ENCODE measurements at places on chromosomes 16 and 17.

- peak; percentile 53 for DNase-seq
These were observed at the start of gene TPPP3 for GRCh38 chr16:67393111-67393787. TSS of gene TPPP3 (minus strand) at chr16:67393498. CDS start at chr16:67391111, 2,387 bp downstream.

DNA sequence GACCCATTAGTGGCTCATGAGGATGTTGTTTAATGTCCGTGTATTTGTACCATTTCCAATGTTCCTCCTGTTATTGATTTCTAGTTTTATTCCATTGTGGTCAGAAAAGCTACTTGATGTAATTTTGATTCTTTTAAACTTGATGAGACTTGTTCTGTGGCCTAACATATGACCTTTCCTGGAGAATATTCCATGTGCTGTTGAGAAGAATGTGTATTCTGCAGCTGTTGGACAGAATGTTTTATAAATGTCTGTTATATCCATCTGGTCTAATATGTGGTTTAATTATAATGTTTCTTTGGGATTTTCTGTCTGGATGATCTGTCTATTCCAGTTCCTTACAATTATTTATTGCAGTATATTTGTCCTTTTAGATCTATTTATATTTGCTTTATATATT lies 2.9 kb upstream of the ABCA10 start:
- DNase-seq, result no peak

GRCh38 chr17:1174263-1174880 lies 5.4 kb downstream of the ABR start:
- no peak for DNase-seq

DNA sequence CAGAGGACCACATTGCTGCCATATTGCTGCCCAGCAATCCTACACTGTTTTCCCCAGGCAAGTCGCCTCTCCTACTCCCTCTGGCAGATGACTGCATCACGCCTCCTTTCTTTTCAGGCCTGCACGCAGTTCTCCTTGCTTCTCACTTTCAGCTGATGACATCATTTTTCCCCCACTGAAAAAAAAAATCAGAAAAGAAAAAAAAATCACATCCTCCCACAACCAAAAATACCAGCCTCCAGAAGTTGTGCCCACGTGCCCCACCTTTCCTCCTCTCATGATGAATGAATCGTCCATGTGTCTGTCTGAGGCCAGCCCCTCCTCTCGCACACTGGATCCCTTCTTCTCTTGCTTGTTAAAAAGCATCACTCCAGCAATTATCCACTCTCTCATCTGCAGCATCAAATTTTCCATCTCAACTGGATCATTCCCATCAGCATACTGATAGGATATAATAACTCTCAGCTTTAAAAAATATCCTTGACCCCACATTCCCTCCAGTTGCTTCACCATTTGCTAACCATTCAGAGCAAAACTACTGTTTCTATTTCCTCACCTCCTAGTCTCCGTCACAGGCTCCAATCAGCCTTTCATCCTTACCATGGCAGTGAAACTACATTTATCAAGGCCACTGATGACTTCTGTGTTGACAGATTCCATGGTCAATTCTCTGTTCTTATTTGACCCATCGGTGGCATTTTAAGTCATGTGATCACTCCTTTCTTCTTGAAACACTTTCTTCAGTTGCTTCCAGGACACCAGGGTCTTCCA lies 30.1 kb upstream of the DYNLL2 start:
- peak; percentile 57 for DNase-seq

DNA sequence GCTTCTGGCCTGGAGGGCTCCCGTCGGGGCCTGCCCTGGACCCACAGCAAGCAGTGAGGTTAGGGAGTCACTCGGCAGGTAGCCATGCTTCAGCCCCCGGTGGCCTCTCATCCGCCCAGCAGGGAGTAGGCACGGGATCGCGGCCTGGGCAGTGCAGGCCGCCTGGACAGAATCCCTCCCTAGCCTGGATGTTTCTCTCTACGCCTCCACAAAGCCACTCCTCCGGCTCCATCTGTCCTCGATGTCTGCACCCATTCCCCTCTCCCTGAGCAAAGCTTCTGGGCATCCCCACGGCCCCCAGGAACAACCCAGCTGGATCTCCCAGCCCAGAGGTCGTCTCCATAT lies 145.2 kb downstream of the RBFOX3 start:
- no peak for DNase-seq

DNA sequence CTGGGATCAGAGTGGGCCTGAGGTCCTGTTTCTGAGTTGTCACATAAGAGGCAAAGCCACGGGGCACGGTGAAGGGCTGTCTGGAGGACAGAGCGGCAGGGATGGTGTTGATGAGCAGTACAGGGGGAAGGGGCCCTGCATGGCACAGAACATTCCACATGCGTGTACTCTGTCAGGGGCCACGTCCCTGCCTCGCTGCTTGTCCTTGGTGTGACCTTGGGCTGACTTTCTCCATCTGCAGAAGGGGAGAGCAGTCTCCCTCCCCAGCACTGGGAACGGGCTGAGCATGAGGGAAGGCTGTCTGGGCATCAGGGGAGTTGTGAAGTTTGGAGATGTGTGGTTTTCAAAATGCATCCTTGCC lies 71.5 kb upstream of the GSE1 start:
- no peak for DNase-seq

DNA sequence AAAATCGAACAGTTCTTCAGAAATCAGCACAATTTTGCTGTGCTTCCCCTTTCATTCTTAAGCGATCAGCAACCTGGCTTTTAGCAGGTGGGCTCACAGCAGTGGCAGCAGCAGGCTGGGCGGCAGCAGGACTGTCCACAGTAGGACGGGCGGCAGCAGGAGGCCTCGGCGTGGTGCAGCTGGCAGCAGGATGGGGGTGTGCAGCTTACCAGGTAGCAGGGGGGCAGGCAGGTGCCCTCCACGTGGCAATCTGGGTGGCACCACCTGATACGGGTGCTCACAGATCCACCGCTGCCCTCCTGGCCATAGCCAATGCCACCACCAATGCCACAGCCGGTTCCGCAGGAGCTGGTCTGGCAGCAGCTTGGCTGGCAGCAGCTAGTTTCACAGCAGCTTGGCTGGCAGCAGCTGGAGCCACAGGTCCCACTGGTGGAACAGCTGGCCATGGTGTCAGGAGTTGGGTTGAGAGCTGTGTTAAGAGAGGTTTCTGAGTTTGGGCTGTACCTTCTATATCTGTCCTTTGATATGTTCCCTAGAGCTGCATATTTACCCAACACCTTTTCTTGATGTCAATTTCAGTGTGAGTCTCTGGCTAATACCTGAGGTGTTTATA lies at the start of gene KRTAP1-4:
KRTAP1-4 (minus strand) TSS at position 563 of the 613 bp plus-strand sequence; CDS start at position 446, 117 bp downstream.
- no peak for DNase-seq

DNA sequence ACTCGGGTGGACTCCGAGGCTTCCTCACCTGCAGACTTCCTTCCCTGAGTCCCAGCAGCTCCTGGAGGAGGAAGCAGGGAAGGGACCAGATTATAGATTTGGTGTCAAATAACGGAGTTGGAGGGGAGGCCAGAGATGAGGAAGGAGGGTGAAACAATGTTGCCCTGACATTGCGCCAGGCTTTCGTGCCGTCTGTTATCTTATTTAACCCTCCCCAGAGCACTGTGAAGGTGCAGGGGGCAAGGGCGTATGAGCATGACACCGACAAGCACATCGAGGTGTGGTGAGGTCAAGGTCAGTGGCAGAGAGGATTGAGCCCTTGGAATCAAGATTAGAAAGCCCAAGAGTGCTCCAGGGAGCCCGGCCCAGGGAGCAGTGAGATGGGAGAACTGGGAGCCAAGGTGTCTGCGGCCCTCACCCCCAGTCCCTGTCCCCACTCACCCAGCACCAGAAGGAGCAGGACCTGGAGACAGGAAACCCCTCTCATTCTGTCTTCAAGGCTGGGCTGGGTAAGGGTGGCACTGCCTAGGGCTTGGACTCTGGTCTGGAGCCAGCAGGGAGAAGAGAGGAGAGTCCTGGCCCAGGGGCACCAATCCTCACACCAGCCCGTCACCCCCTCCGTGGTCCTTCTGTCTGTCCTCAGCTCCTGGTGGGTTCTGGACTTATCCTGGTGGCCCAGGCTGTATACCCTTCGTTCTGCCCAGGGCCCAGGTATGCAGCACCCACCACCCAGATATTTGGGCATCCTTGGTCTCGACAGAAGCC lies 1.1 kb downstream of the PRSS33 start:
- no peak for DNase-seq

DNA sequence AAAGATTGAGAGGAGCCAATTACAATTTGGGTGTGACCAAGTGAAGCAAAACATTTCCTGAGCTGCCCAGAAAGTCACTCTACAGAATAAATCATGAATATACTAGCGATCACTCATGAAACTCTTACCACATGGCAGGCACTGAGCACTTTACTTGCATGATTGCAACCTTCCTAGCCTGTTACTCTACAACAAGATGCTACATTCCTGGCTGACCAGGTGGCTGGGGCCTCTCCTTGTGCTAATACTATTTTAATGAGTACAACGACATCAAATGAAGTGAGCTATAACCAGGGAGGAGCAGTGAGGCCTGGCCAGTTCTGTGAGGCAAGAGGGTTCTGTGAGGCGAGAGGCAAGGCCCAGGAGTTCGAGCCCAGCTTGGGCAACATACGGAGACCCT lies 75.2 kb downstream of the CPPED1 start:
- no peak for DNase-seq

DNA sequence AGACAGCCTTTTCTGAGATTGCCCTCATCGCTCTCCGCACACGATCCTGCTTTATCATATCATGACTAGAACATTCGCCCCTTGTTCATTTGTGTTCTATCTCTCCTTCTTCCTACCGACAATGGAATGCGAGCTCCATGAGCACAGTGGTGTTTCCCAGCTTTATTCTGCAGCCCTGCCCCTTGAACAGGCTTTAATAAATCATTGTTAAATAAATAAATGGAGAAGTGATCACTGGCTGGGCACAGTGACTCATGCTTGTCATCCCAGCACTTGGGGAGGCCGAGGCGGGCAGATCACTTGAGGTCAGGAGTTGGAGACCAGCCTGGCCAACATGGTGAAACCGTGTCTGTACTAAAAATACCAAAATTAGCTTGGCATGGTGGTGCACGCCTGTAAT lies 1063.3 kb upstream of the EEF2KMT start:
- no peak for DNase-seq

DNA sequence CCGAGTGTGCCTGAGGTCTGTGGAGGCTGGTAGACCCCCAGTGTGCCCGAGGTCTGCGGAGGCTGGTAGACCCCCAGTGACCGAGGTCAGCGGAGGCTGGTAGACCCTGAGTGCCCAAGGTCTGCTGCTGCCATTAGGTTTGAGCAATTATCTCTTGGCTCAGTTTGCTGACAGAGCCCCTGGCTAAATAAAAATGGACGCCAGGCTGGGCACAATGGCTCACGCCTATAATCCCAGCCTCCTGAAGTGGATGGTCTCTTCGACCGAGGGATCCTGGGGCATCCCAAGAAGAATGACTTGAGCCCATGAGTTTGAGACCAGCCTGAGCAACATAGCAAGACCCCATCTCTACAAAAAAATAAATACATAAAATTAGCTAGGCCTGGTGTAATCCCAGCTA lies 98.7 kb upstream of the ZNF469 start:
- DNase-seq, result no peak

- DNase-seq, result no peak
These were observed 8.3 kb downstream of the SLC5A10 start for GRCh38 chr17:18960241-18960665.

DNA sequence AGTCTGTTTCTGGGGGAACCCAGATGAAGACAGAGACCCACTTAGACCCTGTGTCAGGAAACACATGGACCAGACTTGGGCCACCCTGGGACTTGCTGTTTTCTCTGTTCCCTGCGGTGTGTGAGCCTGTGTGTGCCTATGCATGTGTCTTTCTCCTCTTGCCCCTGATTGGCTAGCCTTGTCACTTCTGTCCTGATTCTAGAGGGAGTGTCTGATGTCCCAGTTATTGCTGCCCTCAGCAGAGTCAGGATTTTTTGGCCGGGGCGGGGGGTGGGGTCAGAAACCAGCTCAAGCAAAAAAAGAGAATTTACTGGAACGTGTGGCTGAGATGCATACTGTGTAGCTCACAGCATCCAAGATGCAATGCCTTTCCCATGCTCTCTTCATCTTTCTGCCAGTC lies 30.5 kb downstream of the PLCG2 start:
- DNase-seq, result no peak

- DNase-seq, result no peak
These were observed 69.6 kb upstream of the TEKT1 start for GRCh38 chr17:6901086-6901485.

DNA sequence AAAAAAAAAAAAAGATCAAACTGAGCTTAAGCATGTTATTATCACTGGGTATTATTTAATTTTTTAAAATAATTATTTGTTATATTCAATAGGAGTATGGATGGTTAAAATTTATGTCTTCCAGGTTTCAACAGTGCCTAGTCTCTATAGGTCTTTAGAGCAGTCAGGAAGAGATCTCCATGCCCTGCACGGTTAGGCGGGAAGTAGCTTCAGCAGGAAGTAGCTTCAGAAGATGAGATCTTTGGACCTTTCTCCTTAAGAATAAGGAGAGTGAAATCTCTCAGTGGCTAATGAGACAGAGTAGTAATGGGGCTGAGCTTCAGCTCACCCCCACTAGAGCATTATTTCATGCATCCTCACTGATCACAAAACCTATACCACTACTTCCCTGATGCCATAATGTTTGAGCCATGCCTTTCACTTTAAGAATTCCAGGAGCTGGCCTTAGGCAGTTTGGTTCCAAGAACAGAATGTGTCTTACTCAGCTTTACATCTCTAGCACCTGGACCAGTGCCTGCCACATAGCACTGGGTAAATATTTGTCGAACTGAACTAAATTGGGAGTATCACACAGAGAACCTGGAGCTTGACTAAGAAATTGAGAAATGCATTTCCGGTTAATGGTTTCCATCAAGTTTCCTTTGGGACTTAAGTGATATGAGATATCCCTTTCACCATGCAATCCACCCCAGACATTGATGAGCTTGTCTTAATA lies 43.5 kb downstream of the SCPEP1 start:
- no peak for DNase-seq

- DNase-seq, result peak; percentile 43
These were observed 22.9 kb upstream of the PECAM1 start for GRCh38 chr17:64413513-64413912.

DNA sequence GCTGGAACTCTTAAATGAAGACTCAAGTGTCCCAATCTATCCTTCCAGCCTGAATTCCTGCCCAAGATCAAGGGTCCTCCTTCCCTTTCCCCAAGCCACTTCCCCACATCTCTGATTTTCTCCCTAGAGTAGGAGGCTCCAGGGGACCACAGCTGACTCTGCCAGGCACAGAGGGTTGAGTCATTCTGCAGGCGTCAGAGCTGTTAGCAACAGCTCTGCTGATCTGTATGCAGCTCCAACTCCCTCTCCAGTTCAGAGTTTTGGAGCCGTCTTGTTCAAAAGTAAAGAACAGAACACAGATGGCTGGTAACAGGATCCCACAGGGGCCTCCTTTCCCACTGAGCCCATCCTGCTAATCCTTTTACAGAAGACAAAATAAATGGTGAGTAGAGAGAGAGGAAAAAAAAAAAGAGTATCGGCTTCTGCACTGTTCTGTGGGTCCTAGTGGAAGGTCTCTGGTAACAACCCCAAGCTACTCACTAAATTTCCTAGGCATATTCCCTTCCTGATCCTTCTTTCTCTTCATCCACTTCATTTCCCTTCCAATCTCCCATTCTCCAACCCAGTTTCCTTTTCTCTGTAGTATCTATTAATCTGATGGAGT lies 13.4 kb upstream of the TAOK1 start:
- peak; percentile 70 for DNase-seq

Data from suppressor macrophage treated with lipopolysaccharide for 1 hour (primary cell).